ENCODE measurements at places on chromosomes 1 and 21.
A peak's percentile ranks its signal among the peaks of the same experiment; 100 is the strongest.

GRCh38 chr1:93765099-93765498 is 83.5 kb upstream of the BCAR3 start:
- DNase-seq, result no peak

GRCh38 chr1:66733348-66734017 is 18.8 kb upstream of the DYNLT5 start:
- DNase-seq, result no peak

DNA sequence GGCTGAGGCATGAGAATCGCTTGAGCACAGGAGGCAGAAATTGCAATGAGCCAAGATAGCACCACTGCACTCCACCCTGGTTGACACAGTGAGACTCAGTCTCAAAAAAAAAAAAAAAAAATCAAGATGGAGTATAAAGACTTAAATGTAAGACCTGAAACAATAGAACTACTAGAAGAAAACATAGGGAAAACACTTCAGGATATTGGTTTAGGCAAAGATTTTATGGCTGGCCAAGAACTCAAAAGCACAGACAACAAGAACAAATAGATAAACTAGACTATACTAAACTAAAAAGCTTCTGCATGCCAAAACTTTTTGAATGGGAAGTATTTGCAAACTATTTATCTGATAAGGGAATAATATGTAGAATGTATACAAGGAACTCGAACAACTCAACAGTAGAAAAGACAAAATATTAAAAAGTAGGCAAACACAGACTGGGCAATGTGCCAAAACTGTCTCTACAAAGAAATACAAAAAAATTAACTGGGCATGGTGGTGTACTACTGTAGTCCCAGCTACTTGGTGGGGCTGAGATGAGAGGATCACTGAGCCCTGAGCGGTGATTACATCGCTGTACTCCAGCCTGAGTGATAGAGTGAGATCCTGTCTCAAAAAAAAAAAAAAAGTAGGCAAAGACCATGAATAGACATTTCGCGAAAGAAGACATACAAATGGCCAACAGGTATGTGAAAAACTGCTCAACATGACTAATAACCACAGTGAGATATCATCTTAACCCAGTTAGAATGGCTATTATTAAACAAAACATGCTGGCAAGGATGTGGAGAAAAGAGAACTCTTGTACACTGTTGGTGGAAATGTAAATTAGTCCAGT is 25.3 kb downstream of the DTL start:
- DNase-seq, result no peak

DNA sequence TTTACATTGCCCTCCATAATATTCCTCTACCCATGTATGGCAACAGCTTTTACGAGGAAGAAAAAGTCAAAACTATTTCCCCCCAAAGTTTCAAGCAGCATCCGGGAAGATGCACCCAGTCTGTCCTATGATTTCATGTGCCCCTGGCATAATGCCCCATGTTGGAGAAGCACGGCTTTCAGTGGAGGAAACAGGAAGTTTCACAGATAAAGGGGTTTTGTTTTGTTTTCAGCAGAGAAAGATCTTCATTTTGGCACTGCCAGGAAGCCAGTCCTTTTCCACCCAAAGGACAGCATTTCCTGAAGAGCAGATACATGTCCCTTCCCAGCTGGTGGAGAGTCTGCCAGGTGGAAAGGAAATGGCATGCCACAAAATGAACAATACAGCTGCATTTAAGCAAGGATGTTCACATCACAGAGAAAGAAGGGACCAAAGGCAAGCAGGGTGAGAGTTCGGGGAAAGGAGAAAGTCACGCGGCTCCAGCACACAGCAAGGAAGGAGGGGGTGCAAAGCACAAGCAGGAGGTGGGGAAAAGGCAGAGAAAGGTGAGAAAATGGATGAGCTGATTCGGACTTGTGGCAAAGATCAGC is 95.3 kb upstream of the HIVEP3 start:
- no peak for DNase-seq

DNA sequence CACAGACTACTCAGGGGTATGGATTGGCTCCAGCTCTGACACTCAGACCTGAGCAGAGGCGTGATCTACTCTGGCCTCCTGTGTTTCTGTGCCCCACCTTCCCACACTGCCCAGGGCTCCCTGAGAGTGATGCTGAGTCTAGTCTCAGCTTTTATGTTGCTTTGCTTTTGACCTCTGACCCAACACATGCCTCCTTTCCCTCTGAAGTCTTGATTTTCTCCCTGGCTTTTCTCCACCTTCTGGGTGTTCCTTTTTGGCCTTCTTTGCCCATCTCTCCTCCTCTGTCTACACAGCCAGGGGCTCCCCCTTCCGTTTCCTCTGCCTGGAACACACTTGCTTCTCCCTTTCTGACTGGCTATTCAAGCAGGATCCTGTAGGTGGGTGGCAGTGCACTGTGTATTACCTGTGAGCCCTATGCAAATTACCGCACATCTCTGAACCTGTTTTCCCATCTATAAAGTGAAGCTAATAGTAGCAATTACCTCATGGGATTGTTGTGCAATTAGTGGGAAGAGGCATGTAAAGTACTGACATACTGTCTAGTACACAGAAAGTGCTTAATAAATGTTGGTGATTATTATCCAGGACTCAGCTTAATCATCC is 13.7 kb upstream of the MEX3A start:
- no peak for DNase-seq

GRCh38 chr1:212814537-212815334 is 23.0 kb downstream of the TATDN3 start:
- DNase-seq, result no peak

- no peak for DNase-seq
Observed at GRCh38 chr1:75712306-75712705, 12.2 kb upstream of the ACADM start.

DNA sequence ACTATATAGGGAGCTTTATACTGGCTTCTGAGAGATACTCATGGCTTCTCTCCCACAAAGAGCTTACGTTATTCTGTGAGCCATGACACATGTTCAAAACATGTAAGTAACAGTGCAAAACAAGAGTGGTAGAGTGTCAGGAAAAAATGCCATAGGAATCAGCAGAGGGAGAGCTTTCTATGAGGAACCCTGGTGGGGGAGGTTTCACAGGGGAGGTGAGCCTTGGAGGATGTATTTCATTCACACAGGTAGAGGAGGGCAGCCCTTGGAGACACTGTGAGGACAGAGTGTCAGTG is 72.7 kb upstream of the LYST start:
- no peak for DNase-seq

DNA sequence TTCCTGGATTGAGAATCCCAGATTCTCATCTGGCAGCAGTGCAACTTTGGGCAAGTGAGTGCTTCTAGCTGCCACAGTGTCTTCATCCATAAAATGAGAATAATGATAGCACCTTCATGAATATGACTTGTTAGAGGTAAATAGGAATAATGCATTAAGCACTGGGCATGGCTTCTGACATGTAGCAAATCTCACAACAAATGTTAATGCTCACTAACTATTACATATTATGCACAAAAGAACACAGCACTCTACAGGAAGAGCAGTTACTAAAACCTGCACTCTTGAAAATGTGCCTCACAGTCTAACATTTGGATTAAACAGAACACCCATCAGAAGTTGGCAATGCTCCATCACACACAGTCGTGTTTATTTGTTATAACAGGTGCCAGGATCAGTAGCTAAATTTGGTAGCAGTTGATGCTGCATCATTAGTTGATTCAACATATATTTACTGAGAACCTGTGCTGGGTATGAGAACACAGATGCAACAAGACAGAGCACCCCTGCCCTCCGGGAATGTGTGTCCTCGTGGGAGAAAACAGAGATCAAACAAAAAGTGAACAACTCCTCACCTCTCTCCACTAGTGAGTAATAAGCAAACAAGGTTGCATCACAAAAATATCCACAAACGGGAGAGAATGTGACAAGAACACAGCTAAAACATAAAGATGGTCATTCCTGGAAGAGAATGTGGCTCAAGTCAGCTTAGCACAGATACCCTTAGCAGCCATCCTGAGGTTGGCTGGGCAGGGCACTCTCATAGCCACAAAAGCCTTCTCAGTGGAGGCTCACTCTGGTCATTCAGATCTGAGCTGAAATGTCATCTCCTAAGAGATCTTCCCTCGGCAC is 26.2 kb upstream of the LBR start:
- peak; percentile 10 for DNase-seq

- DNase-seq, result no peak
Observed at GRCh38 chr1:97105531-97105930, 383.9 kb downstream of the PTBP2 start.

DNA sequence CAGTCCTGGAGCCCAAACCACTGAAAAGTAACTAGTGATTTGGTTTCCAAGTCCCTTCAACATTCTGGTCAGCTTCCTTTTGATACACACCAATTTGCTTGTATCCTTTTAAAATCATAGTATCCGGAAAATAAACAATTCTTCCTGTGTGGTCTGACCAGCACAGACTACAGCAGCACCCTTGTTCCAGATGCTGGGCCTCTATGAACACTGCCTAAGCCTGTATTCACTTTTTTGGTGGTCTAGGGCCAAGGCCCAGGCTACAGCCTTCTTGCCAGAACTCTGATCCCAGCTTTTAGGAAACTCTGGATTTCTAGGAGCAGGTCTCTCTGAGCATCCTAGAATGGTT is 801 bp upstream of the DDAH1 start:
- DNase-seq, result no peak

GRCh38 chr1:158019171-158019868 is 25.9 kb downstream of the KIRREL1 start:
- DNase-seq, result no peak

GRCh38 chr1:158188611-158189010 is 7.9 kb downstream of the CD1D start:
- DNase-seq, result no peak

DNA sequence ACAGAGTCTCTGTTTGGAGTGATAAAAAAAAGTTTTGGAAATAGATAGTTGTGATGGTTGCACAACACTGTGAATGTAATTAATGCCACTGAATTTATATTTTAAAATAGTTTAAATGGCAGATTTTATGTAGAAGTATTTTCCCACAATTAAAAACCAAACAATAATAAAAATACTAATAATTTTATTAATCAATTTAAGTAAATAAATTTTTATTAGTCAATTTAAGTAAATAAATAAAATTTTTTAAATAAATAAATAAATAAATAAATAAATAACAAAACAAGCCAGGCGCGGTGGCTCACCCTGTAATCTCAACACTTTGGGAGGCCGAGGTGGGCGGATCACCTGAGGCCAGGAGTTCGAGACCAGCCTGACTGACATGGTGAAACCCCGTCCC is 4.9 kb upstream of the KDF1 start:
- no peak for DNase-seq

DNA sequence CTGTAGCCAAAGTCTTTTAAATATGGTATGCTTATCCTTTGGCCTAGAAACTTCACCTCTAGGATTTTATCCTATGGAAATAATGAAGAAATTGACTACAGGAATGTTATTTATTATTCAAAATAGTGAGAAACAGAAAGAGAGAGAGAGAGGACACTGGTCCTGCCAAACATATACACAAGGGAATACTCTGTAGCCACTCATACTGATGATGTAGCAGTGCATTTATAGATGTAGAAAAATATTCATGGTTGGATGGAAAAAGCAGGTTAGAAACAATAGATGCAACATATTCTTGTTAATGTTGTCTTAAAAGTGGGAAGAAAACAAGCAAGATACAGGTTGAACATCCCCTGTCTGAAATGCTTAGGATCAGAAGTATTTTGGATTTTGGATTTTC is 22.2 kb upstream of the EPHB2 start:
- DNase-seq, result no peak

DNA sequence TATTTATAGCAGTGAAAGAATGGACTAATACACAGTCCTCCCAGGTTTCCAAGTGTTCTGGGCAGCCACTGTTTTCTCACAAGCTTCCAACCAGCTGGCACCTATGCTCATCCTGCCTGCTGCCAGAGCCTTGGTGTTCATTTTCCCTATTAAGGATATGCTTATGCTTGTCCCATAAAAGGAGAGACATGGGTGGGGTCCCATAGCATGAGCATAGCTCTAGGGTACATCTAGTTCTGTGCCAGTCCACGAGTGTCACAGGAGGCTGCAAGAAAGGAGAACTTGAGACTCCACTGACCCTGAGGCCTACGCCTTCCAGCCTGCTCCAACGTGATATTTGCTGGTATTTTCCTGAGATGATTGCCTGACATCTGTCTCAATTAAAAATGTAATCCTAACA is 192.4 kb upstream of the PTGFR start:
- DNase-seq, result no peak

DNA sequence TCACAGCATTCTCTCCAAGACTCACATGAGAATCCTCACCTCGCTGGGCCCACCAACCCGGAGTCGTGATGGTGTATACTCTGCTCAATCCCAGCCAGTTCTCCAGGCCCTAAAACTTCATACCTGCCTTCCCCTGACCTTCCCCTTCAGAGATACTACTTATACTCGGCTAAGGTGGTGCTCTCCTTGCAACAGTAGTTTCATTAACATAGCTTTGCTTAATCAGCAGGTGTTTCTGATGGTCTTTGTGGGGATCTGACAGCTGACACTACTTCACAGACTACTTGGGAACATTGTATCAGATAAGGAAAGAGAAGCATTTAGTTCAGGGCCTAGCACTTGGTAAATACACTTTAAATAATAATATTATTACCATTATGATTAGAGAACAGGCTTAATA is 301.5 kb upstream of the DAB1 start:
- no peak for DNase-seq

- no peak for DNase-seq
Observed at GRCh38 chr1:230376296-230376695, 49.8 kb downstream of the PGBD5 start.

DNA sequence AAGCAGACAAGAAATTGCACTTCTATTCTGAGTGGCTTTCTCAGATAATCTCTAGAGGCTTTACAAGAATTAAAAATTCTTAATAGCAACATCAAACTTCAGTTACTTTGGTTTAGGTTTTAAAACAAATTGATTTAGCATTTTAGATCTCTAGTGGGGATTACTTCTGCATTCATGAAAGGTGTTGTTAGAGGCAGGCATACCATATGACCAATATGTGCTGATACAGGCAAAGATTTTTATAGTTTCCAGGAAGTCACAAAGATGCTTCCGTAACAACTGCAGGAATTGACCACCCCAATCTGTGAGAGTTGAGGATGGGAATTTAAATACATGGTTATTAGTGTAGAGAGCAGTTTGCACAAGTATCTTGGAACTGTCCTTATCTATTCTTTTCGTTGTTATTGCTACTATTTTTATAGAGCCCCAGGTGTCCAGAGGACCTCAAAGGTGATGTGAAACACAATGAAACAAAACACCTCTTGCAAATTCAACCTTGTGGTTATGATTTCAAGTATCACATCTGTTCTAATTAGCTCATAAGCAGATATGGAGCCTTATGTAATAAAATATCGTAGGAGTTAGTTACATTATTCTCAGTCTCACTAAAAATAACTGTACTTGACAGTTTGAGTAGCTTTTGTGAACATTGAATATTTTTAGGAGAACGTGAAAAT is 512.7 kb upstream of the ADGRL4 start:
- no peak for DNase-seq

DNA sequence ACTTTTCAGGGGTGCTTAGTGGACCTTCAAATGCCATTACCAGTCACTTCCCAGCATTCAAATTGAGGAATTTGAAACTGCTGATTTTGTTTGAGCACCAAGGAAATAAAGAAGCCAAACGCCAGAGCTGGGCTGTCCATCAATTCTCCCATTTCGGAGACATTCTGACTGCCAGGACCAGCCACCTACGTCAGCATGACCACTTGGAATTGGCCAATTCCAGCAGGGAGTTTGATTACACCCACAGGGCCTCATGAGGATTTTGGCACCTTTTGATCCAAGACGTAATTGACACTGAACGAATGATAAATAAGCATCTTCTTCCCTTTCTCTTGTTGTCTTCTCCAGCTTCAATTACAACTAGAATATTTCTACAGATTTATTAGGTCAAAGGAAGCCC is 40.2 kb downstream of the GREM2 start:
- DNase-seq, result no peak
